IMR-90 (cell line): ENCODE measurements at places on chromosomes 1 and 21. TPM values are rescaled to one million over a fixed set of nuclear protein-coding genes. Genes with fewer than 3 reads are reported as not detected.

SPRR3 gene
- not detected in 2 replicates for total RNA-seq

FCAMR gene
- not detected in 2 replicates for total RNA-seq

S100B gene
- total RNA-seq: 0.18 TPM in 1 of 2 replicates, not detected in the other

GJA9 gene
- not detected in 2 replicates for total RNA-seq

ADAMTS1 gene
- total RNA-seq: 106 and 116 TPM in 2 replicates

AKNAD1 gene
- total RNA-seq: 0.18 and 0.28 TPM in 2 replicates

VCAM1 gene
- total RNA-seq: 19.7 and 21.1 TPM in 2 replicates
